NCI-H2081 (cell line): ENCODE measurements at places on chromosomes 11 and 22.

DNA sequence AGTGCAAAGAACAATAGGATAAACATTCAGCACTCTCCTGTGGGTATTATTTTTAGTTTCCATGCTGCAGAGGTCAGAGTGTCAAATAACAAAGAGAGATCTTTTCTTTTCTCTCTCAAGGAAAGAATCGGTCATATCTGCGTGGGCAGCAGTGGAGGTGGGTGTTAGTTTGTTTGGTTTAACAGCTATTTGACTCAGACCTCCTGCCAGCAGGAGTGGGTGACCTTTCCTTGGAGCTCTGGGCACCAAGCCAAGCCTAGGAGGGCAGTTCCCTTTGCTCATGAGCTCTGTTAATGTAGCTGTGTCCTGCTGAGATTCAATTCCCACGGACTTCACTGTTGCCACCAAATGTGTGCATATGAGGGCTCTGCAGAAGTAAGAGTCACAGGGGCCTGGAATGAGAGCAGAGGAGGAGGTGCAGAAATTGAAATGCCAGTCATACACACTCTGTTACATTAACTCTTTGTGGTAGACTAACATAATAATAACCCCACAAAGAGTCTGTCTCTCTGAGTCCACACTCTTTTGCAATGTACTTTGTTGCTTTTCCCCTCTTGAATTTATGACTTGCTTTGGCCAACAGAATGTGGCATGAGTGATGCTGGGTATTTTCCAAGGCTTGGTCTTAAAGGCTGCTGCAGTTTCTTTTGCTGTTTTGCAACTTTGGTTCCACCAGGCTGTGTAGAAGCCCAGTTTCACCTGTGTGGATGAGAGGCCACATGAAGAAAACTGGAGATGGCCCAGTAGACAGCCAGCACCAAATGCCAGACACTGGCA is 76.0 kb upstream of the GRK3 start:
- peak; percentile 30 for DNase-seq

GRCh38 chr11:127866109-127866508 is 721.2 kb downstream of the ETS1 start:
- DNase-seq: no peak

GRCh38 chr11:35491231-35491871 is 34.1 kb downstream of the PAMR1 start:
- DNase-seq: no peak

DNA sequence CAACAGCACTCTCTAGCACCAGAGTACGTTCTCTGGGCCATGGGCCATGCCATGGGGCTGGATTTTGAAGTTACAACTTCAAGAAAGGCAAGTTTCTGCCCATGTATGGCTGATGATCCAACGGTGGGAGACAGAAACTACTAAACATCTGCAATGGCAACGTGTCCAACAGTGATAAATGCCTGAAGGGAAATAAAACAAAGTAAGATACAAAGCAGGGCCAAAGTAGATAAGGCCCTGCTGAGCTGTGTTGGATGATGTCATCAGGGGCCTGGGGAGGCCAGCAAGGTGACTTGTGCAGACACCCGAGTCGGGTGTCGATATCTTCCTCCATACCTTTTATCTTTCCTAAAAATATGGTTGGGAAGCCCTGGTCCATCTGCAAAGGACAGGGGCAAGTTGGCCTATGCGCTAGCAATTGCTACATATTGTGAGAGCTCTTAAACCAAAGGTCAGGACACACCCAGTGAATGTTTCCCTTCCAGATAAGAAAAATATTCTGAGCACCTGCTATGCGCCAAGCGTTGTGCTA is 487.2 kb downstream of the MN1 start:
- no peak for DNase-seq

DNA sequence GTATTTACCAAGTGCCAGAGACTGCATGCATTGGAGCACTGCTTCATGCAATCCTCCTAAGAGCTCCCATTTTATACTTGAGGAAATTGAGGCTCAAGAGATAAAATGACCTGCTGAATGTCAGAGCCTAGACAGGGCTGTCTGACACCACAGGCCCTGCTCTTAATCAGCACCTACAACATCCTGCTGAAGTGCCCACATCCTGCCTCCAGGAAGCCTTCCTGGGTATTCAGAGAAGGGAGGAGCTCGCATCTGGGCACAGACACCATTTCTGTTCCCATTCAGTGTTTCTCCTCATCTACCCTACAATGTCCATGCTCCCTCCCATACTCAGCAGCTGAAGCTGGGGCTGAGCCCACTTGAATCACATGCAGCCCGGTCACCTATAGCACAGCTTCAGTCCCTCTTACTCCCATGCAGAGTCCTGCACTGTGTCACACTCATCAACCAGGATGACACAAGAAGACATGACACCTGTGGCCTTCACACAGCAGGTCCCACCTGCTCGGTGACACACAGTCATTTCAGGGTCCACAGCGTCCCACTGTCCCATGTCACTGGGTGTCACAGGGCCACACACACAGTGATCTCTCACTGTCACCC is 53.1 kb downstream of the PDE2A start:
- no peak for DNase-seq

GRCh38 chr11:15034687-15035267 is 38.6 kb upstream of the CALCB start:
- DNase-seq: no peak

GRCh38 chr22:38513063-38513462 is 7.0 kb upstream of the DDX17 start:
- DNase-seq: no peak

DNA sequence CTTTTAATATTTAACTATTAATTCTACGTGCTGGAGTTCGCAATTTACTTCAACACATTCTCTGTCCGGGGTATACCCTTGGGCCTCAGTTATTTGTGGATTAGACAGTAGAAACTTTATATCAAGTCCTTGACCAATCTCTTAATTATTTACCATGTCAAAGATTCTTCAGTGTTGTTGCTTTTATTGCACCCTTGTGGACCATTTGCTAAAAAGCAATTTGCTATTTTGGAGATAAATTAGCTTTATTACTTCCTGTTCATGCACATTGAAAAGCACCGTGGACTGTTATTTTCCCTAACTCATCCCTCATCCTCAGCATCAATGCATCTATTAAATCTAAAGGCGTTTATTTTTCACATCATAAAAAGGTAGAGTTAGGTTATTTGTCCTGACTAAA is 609.9 kb downstream of the CNTN5 start:
- no peak for DNase-seq

- DNase-seq: no peak
These were observed 1.1 kb upstream of the SSTR3 start for GRCh38 chr22:37213218-37213855.

DNA sequence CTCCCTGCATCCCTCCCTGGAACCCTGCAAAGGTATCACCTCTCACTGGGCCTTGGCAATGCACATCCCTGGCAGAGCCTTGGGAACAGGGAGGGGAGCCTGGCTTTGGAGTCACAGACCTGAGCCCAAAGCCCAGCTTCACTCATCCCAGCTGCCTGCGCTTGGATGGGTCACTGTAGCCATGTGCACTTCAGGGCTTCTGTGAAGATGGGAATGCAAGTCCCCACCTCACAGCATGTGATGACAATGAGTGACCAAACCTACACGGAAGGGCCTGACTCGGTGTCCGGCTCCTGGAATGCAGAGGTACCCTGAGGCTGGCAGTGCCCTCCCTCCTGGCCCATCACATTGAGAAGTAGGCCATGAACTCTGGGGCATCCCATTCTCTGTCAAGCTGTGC is 22.8 kb upstream of the BAIAP2L2 start:
- DNase-seq: no peak

GRCh38 chr11:34987617-34988016 is 71.2 kb downstream of the PDHX start:
- DNase-seq: no peak

- no peak for DNase-seq
These were observed 88.8 kb upstream of the CLDN5 start for GRCh38 chr22:19612866-19613572.

DNA sequence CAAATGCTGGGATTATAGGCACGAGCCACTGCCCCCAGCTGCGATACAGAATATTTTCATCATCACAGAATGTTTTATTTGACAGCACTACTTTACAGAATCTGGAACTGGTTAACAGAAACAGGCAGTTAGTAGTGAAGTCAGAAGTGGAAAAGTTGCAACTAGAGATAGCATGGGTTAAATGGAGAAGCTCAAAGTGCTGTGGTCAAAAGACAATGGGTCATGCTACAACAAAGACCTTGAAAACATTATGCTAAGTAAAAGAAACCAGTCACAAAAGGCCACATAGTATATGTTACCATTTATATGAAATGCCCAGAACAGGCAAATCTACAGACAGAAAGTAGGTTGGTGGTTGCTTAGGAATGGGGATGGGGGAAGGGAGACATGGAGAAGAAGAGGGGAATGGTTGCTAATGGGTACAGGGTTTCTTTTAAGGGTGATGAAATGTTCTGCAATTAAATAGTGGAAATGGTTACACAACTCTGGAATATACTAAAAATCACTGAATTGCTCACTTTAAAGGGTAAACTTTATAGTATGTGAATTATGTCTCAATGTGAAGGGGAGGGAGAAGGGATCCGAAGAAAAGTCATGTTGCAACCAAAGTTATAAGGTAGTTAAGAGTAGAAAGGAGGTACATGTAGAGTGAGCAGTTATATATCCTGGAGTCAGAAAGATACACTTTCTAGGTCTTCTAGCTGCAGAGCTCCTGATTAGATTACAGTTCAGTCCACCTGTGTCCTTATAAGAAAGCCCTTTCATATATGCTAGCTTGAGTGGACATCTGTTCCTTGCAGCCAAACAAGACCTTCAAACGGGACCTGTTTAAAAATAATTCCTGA is 46.3 kb upstream of the RAPSN start:
- no peak for DNase-seq

- DNase-seq: no peak
These were observed 965 bp downstream of the OSBPL5 start for GRCh38 chr11:3164138-3164551.
